Hepatocyte (in vitro differentiated cells): ENCODE measurements at places on chromosomes 3 and 15. TPM values are rescaled to one million over a fixed set of nuclear protein-coding genes. Genes with fewer than 3 reads are reported as not detected.

LYSMD2 gene
- 5.1 and 5.5 TPM in 2 replicates for polyA plus RNA-seq

GPR149 gene
- polyA plus RNA-seq, result 0.21 TPM in 1 of 2 replicates, not detected in the other

CHL1 gene
- polyA plus RNA-seq, result 0.34 TPM in 1 of 2 replicates, not detected in the other

- no peaks in the 10 kb centered on the region for H3K36me3 ChIP-seq
- no peak for DNase-seq
- H3K27ac ChIP-seq, result no peak overlapping the region
Observed at GRCh38 chr3:69747511-69748258, 8.4 kb downstream of the MITF start.

- no peaks in the 10 kb centered on the region for H3K27me3 ChIP-seq
- no peak overlapping the region for H3K4me3 ChIP-seq
- peaks cover 22% of the 10 kb centered on the region for H3K4me1 ChIP-seq
- H3K36me3 ChIP-seq, result no peaks in the 10 kb centered on the region
Observed at GRCh38 chr3:72319194-72320094, 528.8 kb downstream of the SHQ1 start.
